NCI-H460 (cell line): ENCODE measurements at places on chromosomes 16 and 17.

GRCh38 chr17:64662774-64663367 is 764 bp upstream of the SMURF2 start:
- no peak for DNase-seq

DNA sequence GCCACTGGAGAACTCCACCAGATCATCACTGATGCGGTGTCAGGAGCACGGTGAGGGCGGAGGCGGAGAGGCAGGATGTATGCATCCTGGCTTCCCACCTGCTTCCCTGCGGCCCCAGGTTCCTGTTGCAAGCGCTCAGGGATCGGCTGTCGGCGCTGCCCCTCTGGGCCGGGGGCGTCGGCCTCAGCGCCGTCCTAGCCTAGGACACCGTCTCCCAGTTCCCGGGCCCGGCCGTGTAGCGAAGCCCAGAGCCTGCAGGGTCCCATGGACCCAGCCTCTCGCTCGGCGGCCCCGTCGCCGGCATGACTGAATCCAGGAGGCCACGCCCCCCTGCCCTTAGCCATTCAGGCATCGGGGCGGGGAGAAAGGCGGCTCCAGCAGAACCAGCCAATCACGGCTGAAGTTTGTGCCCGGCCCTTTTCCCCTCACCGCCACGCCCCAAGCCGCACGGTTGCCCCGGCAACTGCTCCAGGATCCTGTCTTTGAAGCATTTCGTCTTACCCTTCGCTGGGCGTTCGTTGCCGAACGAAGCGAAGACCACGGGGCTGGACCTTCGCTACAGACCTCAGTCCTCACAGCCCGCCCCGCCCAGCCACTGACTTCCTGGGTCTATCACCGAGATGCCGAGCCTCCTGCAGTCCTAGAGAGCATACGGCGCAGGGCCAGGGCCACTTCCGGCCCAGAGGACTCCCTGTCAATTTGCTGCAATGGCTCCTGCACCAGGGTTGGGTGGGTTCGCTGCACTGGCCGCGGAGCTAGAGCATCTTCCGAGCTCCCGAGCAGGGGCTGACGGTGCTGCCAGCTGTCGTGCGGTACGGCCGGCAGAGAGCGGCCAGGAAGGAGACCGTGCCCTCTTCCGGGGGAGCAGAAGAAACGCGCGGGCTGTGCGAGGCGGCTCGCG is 10.6 kb upstream of the ZNF213 start:
- DNase-seq = peak; percentile 95

DNA sequence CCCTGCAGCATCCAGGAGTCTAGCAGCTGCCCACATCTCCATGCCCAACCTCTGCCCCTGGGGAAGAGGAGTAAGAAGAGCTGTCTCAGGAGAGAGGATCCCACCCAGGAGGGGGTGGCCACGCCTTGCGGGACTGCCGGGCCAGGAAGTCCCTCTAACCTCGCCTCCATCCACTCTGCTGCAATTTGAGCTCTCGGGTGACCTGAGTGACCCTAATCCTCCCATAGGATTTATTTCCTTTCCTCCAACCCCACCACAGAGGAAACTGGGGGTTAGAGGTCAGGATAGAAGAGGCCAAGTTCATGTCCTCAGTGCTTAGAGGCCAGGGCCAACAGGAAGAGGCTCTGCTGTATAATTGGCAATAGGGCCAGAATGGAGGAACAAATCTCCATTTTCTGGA is 22.6 kb upstream of the NGFR start:
- no peak for DNase-seq

DNA sequence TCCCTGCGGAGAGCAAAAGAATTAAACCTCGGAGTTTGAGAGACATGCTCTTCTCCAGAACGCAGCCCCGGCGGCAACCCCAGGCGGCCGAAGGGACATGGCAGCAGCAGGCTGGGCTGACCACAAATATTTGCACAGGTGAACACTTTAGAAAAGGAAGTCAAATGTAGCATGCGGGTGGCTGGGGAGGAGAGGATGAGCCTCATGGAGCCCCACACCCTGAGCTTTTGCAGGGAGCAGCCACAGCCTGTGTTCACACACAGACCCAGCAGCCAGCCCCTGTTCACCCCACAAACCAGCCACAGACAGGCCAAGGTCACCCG is 17.8 kb downstream of the HS3ST6 start:
- no peak for DNase-seq
